T-cell (primary cell): ENCODE measurements at places on chromosomes 3 and 15.

- peaks cover 7% of the 10 kb centered on the region for H3K27me3 ChIP-seq
- no peaks in the 10 kb centered on the region for H3K4me1 ChIP-seq
- H3K36me3 ChIP-seq, result no peaks in the 10 kb centered on the region
- H3K27ac ChIP-seq, result no peak overlapping the region
- no peak overlapping the region for H3K4me3 ChIP-seq
- DNase-seq, result no peak
Measured at GRCh38 chr3:197468167-197468566, 87.6 kb downstream of the BDH1 start.

DNA sequence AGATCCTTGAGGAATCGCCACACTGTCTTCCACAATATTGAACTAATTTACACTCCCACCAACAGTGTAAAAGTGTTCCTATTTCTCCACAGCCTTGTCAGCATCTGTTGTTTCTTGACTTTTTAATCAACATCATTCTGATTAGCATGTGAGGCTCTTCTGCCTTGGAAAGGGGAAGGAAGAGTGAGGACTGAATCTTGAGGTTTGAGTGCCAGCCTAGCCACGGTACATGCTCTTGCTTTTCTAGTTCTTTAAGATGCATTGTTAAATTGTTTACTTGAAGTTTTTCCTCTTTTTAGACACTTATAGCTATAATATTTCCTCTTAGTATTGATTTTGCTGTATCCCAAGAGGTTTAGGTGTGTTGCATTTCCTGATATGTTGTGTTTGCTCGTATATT lies 596.1 kb downstream of the OTOL1 start:
- no peaks in the 10 kb centered on the region for H3K36me3 ChIP-seq
- H3K27ac ChIP-seq, result no peak overlapping the region

DNA sequence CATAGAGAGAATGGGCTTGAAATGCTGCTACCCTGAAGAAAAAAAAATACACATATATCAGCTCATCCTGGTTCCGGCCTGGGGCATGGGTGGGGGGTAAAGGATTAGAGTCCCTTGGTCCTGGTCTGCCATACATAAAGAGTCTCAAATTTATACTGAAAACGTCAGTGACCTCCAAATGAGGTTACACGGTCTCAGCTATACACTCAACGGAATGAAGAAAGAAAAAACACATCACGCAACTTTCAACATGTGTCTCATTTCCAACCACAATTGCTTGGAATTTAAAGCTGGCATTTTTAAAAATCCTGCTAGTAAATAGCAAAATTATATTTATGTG lies 612.8 kb downstream of the MCTP2 start:
- no peaks in the 10 kb centered on the region for H3K4me1 ChIP-seq
- H3K4me3 ChIP-seq, result no peak overlapping the region
- H3K27ac ChIP-seq, result no peak overlapping the region
- no peak for DNase-seq
- H3K36me3 ChIP-seq, result no peaks in the 10 kb centered on the region

DNA sequence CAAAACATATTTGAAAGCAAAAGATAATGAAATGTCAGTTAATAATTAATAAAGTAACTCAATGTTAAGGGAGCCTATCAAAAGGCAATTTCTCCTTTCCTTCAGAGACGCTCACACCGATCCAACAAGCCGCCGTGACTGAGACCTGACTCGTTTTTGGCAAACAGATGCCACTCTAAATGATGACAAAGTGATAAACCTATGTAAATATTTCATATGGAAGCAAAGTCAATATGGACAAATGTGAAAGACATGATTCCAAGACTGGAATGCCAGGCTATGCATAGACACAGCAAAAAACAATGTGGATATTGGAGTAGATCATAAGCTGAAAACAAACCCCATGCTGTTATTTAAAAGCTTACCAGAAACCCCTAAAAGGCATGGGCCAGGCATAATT lies 137.2 kb upstream of the SUCLG2 start:
- H3K27ac ChIP-seq, result no peak overlapping the region
- H3K4me1 ChIP-seq, result no peaks in the 10 kb centered on the region
- no peaks in the 10 kb centered on the region for H3K36me3 ChIP-seq
- no peaks in the 10 kb centered on the region for H3K27me3 ChIP-seq
- H3K4me3 ChIP-seq, result no peak overlapping the region
